HCEC 1CT (cell line): ENCODE measurements at places on chromosomes 12 and 14.

DNA sequence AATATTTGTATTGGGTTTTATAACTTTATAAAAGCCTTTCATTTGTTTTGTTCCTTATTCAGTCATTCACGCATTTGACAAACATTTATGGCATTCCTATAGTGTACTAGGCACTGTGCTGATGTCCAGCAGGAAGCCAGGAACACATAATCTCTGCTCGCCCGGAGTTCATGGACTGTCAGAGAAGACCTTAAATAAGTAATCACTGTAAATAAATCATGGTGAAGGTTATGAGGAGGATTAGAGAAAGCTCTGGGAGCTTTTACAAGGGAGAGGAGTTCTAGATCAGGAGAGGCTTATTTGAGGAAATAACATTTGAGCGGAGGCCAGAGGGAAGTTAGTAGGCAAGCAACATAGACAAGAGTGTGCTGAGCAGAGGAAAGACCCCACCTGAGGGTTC lies 1.4 kb upstream of the RDH11 start:
- DNase-seq: no peak

DNA sequence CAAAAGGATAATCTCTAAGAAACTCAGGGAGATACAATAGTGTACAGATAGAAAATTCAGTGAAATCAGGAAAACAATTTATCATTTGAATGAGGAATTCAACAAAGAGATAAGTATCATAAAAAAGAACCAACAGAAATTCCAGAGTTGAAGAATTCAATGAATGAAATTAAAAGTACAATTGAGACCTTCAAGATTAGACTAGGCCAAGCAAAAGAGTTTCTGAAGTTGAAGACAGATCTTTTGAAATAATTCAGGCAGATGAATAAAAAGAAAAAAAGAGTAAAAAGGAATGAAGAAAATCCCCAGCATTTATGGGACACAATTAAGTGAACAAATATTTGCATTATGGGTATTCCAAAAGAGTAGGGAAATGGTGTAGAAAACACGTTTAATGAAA lies 412.6 kb downstream of the TMEM121 start:
- no peak for DNase-seq

DNA sequence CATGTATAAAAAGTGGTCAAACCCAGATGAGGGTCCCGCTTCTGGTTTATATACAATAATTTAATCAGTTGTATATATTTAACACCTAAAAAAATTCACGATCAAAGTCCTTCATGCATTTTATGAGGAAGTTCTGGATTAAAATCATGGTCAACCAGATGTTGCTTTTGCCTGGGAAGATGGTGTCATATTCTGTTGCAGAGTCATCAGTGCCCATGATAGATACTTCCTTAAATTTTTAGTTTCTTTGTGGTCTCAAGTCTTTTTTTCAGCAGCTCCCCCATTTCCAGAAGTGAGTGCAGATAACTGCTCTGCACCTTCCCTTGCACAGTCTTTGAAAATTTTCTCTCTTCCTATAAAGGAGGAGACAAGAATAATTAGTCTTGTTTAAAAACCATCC lies 16.1 kb downstream of the ERP29 start:
- no peak for DNase-seq

GRCh38 chr14:83905157-83905556 lies 1624.8 kb upstream of the FLRT2 start:
- no peak for DNase-seq

- no peak for DNase-seq
Observed at GRCh38 chr12:11827091-11828061, 177.9 kb downstream of the ETV6 start.

DNA sequence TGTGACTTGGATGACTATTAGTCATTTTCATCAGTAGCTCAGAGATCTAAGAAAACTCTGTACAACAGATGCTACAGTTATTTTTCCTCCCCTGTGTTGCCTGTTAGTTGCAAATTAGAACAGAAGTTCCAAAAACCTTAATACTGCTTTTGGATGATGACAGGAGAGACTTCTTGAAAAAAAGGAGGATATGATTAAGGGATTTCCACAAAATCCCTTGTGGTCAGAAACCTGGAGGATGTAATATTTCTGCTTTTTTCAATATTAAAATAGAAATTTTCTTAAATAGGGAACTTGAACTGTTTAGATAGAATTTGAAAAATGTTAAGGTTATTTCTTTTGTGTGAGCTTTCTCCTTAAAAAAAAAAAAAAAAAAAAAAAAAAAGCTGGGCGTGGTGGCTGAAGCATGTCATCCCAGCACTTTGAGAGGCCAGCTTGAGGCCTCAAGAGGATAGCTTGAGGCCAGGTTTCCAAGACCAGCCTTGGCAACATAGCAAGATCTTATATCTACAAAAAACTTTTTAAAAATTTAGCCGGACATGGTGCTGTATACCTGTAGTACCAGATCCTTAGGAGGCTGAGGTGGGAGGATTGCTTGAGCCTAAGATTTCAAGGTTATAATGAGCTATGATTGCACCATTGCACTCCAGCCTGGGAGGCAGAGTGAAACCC lies 14.1 kb downstream of the CMAS start:
- DNase-seq: no peak

- no peak for DNase-seq
Observed at GRCh38 chr12:77005611-77006098, 59.7 kb downstream of the E2F7 start.

DNA sequence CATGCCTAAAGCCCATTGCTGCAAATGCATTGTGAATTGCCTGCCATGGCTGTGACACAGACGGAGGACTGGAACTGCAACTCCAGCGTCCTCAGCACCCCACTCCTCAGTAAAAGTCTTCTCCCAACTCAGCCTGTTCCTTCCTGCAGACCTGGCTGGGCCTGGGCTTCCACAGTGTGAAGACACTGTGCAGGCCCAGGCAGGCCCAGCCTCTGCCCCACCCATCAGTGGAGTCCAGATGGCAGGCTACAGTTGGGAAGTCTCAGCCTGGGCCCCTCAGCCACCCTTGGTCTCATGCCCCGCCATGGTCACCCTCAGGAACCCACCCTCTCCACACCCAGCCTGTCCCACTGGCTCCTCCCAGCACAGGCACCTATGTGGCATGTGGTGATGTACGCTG lies 22.0 kb downstream of the VSX2 start:
- DNase-seq: no peak

DNA sequence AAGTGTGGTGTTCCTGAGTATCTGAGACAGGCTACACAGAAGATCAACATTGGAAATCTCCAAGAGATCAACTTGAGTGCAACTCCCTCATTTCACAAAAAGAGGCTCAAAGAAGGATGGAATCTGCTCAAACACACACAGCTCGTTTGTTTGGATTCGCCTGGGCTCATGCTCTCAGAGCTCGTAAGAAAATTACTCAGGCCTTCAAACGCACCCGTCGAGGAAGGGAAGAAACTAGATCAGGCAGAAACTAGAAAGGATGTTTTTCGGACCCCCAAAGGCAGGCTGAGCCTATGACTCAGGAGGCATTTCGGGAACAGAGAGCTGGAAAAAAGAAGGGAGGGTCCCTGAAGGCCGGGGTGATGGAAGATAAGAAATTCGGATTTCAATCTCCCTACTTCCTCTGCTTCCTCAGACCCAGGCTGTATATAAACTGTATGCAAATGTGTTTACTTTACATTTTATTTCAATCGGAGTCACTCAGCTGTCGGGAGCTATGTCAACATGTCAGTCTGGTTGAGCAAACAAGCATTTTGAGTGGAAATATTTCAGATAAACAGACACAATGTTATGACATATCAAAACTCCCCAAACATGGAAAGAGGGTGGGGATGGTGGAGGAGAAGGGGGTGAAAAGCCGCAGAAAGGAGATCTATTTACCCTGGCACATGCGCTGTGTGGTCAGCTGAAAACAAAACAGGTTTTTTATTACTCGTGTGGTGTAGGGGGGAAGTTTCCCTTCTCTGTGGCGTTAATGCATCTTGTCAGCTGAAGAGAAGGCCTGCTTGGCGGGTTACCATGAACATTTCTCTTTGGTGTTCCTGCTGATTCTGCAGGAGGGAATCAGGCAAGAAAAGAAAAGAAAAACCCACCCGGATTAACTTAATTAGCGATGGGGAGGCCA lies 129.1 kb upstream of the TBX3 start:
- peak; percentile 22 for DNase-seq

DNA sequence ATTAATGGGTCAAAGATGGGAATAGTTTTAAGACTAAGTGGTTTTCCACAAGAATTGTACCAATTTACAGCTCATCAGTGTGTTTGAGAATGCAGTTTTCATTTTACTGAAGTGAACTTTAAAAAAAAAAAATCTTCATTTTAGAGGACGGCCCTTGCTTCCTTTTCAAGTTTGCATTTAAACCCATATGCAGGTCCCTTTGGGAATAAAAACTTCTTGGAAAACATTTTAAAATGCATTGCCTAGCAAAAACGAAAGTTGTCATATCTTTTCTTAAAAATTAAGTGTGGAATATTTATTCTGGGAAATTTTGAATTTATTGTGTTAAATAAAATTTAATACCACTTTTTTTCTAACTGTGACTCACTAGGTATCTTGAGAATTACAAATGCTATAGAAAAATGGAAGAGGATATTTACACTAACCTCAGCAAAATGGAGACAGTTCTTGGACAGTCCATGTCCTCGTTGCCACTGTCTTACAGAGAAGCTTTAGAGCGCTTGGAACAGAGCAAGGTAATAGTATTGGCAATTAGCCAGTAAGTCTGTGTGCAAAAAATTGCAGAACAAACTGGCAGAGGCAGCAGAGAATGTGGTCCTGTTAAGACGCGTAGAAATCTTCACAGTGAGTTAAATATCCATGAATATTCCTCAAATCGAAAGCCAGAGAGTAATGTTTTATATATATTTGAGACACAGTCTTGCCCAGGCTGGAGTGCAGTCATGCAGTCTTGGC lies 209.7 kb downstream of the SYNE2 start:
- DNase-seq: no peak

- DNase-seq: no peak
Observed at GRCh38 chr12:106227641-106228319, 20.0 kb downstream of the CKAP4 start.

DNA sequence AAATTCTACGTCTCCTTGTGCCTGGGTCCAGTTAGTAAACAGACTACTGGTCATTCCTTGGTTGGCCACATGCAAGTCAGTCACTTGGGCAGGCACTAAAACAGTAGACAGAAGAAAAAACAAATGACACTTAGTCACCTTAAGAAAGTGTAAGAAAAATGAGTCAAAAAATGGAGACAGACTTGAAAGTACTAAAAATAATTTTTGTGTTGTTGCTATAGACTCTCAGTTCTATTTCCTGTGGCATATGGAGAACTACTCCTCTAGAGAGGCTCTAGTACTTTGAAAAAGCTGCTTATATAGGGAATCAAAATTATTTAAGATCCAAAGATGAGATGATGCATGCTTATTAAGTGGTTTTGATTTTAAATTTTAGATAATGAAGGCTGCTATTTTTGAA lies 56.0 kb downstream of the PTPRB start:
- no peak for DNase-seq

DNA sequence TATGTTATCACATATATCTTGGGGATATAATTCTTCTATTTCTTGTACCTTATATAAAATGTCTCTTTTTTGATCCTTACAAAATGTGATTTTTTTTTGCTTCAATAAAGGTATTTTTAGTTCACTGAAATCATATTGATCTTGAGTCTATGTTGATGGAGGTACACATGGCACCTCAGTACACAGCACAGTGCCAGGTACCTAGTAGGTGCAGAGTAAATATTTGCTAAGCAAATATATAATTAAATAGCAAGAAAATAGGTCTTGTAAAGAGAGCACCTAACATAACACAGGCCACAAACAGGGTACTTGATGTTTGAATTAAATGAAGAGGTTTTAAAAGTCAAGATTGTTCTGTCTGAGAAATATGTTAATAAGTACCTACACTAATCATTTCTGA lies 69.7 kb downstream of the CIT start:
- no peak for DNase-seq

DNA sequence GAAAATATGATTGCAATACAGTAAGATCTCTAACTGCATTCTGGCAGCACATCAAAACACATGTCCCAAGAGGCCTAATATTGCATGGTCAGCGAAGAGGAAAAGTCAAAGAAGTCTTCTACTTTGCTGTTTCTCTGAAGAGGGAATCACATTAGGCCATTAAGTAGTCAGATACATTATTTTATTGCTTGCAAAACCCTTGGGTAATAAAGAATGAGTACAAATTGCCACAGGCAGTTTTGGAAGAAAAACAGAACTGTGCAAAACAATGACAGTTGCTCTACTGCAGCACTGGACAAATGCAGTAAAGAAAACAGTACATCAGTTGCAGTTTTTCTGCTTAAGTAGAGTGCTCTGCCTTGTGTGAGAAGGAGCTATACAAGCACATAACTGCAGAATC lies 211.9 kb downstream of the MED13L start:
- DNase-seq: no peak

GRCh38 chr12:92199819-92200576 lies 54.4 kb upstream of the BTG1 start:
- DNase-seq: peak; percentile 47

DNA sequence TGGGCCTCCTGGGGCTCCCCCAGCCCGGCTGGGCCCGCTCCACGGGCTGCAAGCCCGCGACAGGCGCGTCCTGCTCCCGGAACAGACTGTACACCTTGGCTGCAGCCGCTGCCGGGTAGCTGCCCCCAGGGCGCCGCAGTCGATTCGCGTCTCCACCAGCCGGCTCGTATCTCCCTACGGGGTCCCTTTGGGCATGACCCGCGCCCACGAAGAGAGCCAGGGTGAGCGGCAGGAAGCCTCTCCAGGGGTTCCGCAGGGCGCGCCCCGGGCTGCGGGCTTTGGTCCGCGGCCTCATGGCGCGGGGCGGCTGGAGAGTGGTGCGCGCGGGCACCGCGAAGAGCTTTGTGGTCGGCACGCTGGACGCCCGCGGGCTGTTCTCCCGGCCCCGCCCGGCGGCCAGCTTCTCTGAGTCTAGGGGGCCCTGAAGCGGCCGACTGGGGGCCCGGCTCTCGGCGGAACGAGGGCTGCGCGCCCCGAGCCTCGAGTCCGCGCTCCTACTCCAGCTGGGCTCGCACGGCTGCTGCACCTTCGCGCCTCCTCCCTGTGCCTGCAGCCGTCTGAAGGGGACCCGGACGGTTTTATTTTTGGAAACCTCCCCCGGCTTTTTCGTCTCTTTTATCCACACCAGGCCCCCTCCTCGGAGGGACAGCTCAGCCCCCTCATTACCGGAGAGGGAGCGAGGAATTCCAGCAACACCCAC lies at the start of gene LTBP2:
Gene LTBP2, minus strand, starts transcription at position 588 of the 700 bp plus-strand sequence. Its CDS starts 293 bp downstream, at position 295.
- peak; percentile 16 for DNase-seq
